Natural killer cell treated with Interleukin-12 subunit alpha and Interleukin-12 subunit beta and Interleukin-15 and Interleukin-18, amount 100 ng/mL, for 72 hours (primary cell): ENCODE measurements at places on chromosomes 2 and 18. TPM values are rescaled to one million over a fixed set of nuclear protein-coding genes. Genes with fewer than 3 reads are reported as not detected.
A peak's percentile ranks its signal among the peaks of the same experiment; 100 is the strongest.

DNA sequence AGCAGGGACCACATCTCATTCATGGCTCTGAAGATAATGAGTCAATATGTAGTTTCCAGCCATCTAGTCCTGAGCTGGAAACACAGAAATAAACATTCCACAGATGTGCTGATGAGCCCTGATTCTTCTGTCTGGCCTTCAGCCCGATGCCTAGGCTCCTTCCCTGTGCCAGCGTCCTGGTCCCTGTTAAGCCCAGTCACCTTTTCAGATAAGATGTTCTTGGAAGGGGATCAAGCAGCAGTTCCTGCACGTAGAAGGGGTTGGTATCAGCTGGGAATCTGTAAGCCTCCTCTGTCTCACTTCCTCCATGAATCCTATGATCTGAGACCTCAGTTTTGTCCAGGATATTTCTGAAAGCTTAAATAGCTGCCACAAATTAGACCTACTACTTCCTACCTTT is 149.3 kb downstream of the TTC32 start:
- H3K27me3 ChIP-seq: peaks cover 2% of the 10 kb centered on the region
- DNase-seq: no peak
- no peak overlapping the region for H3K4me3 ChIP-seq
- H3K4me1 ChIP-seq: no peaks in the 10 kb centered on the region

GRCh38 chr18:27075828-27076227 is 109.3 kb downstream of the CHST9 start:
- no peak for DNase-seq
- H3K27ac ChIP-seq: no peak overlapping the region
- no peaks in the 10 kb centered on the region for H3K4me1 ChIP-seq
- no peaks in the 10 kb centered on the region for H3K27me3 ChIP-seq

DNA sequence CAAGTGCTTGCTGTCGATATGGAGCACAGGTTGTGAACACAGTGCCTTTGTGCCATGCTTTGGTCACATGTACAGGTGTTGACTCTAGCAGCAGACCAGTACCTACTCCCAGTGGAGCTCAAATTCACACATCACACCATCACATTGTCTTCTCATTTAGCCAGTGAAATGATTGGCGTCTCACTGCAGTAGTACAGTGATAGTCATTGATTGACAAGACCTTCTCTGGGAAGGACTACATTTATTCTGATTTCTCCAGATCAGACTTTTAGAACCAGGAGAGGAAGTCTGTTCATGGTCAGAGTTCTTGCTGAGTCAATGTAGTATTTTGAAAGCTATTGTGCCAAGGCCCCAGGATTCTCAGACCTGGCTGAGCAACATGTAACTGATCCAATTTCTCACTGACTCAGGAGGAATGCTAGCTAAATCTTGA is 75.2 kb downstream of the FMNL2 start:
- H3K4me3 ChIP-seq: no peak overlapping the region
- H3K27me3 ChIP-seq: peaks cover 15% of the 10 kb centered on the region
- no peaks in the 10 kb centered on the region for H3K36me3 ChIP-seq
- no peak overlapping the region for H3K27ac ChIP-seq
- no peak for DNase-seq

The FBXO48 gene
- 2.5 TPM for total RNA-seq

- peaks cover 42% of the 10 kb centered on the region for H3K4me1 ChIP-seq
- no peaks in the 10 kb centered on the region for H3K27me3 ChIP-seq
- no peak overlapping the region for H3K27ac ChIP-seq
Observed at GRCh38 chr2:160205505-160205904, 5.4 kb upstream of the ITGB6 start.

DNA sequence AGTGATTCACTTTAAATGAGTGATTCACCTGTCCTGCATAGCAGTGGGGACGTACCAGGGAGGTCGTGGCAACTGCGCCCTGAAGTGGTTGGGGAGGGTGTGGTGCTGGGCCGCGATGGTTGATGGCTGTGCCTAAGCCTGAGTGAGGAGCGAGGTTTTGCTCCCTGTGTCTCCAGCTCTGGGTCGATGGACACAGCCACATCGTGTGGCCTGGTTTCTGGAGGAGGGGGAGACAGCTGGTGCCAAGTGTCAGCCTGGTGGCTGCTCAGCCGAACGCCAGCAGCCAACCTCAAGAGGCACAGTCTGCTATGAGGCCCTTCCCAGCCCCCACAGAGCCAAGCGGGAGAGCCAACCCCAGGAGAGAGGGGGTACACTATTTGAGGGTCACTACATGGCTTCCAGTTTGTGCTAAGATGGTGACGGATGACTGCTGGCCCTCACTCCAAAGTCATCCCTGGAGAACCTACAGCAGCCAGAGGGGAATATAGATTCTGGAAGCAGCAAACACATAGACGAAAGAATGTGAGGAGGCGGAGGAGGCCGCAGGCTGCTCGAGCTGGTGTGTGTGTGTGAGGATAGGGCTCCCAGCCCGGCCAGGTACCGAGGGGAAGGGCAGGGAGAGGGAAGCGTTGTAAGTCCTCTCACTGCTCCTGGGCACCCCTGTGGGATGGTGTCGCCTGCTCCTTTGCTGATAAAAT is 58.6 kb upstream of the OTOF start:
- no peak overlapping the region for H3K27ac ChIP-seq
- DNase-seq: no peak
- H3K4me1 ChIP-seq: no peaks in the 10 kb centered on the region
- H3K27me3 ChIP-seq: no peaks in the 10 kb centered on the region

- no peak within 1 kb of the TSS for H3K27ac ChIP-seq
- H3K4me1 ChIP-seq: peaks cover 8% of the 10 kb centered on the region
- peaks cover 58% of the 10 kb centered on the region for H3K27me3 ChIP-seq
- no peaks in the 10 kb centered on the region for H3K36me3 ChIP-seq
- DNase-seq: no peak
Observed at GRCh38 chr2:231037202-231037730, at the start of gene C2orf72. Gene C2orf72 (plus strand): TSS chr2:231037523. CDS start chr2:231037566, 43 bp downstream.

DNA sequence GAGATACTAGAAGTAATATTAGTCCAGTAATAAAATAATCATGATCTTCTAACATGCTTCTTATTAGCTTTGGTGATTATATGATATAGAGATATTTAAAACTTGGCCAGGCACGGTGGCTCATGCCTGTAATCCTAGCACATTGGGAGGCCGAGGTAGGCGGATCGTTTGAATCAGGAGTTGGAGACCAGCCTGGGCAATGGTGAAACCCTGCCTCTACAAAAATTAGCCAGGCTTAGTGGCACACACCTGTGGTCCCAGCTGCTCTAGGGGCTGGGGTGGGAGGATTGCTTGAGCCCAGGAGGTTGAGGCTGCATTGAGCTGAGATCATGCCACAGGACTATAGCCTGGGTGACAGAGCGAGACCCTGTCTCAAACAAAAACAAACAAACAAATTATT is 87.0 kb downstream of the WDR7 start:
- H3K27ac ChIP-seq: no peak overlapping the region
- peaks cover 8% of the 10 kb centered on the region for H3K4me1 ChIP-seq
- H3K4me3 ChIP-seq: no peak overlapping the region
- peaks cover 5% of the 10 kb centered on the region for H3K36me3 ChIP-seq
- no peaks in the 10 kb centered on the region for H3K27me3 ChIP-seq

The ANKRD23 gene
- total RNA-seq: 12.9 TPM

DNA sequence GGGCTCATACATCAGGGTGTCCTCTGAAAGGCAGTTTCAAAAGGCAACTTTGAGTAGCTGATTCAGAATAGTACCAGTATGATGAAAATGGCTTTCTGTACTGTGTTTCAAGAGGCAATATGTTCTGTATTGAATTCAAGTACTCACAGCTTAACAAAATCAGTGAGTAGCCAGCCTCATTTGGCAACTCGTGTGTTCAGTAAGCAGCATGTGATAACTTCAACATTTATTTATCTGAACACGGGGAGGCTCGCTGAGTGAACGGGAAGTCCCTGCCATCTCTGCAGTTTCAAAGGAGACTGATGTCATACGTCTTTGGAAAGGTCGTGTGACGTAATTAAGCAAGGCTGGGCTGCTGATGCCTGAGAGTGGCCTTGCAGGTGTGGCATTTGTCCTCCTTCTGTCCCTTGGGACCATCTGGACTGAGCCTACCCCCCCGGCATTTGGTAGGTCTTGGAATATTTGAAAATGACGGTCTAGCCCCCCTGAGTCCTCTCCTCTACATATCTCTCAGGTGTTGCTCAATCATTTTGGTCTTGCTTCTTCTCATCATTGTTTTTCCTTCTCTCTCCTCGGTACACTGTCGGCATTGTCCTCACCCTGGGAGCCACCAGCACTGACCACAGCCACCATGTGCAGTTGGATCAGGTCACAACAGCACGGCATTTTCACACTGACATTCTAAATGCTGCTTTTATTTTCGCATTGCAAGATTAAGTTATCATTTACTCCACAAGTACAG is 62.8 kb downstream of the SMIM21 start:
- peaks cover 9% of the 10 kb centered on the region for H3K27me3 ChIP-seq
- H3K36me3 ChIP-seq: no peaks in the 10 kb centered on the region
- H3K4me1 ChIP-seq: peaks cover 2% of the 10 kb centered on the region

The SLC16A14 gene
- not detected for total RNA-seq

DNA sequence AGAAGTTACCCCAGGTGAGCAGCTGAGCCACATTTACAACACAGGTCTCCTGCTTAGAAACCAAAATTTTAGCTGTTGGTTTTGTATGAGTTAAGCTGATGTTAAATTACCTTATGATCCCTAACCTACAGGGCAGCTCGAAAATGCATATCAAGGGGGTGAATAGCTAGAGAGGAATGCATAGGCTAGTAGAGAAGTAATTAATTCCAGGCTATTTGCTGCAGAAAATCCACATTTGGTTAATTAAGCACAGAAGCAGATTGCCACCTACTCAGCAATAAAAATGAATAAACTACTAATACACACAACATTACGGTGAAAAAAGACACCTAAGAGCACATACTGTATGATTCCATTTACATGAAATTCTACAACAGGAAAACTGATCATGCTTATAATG is 91.4 kb downstream of the OSBPL1A start:
- no peaks in the 10 kb centered on the region for H3K36me3 ChIP-seq
- peaks cover 5% of the 10 kb centered on the region for H3K27me3 ChIP-seq
- DNase-seq: no peak
- no peak overlapping the region for H3K4me3 ChIP-seq
- H3K27ac ChIP-seq: no peak overlapping the region

The AGXT gene
- not detected for total RNA-seq

The GALNT3 gene
- total RNA-seq: 22.6 TPM

The DSC1 gene
- total RNA-seq: not detected

The TSN gene
- total RNA-seq: 69.9 TPM

The SFXN5 gene
- total RNA-seq: 27.3 TPM

- H3K27ac ChIP-seq: no peak overlapping the region
- H3K4me3 ChIP-seq: no peak overlapping the region
- peaks cover 49% of the 10 kb centered on the region for H3K27me3 ChIP-seq
- H3K36me3 ChIP-seq: no peaks in the 10 kb centered on the region
Observed at GRCh38 chr2:233940376-233941276, 23.5 kb downstream of the TRPM8 start.

DNA sequence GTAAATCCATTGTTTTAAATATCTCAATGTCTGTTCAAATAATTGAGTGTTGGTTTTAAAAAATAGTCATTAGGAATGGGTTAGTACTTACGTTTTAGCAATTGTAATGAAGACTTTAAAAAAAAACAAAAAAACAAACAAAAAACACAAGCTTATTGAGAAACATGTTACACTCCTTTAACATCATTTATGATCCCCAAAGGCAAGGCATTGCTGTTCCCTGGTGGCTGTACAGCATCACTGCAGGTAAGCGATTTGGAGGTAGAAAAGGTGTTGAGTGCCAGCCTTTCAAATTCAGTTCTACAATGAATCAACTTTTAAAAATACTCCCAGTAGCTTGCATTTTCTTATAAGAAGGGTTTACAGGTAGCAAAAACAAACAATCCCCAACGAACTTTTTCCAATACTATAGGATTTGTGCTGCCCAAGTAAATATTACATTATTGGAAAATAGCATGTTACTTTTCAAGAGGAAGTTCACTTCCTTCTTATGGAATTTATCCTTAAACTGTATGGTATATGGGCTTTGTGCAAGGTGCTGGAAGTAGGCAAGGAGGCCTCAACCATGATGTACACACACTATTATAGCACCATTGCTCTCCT is 27.5 kb downstream of the CNRIP1 start:
- H3K27ac ChIP-seq: no peak overlapping the region
- DNase-seq: no peak
- H3K4me3 ChIP-seq: no peak overlapping the region

- peaks cover 5% of the 10 kb centered on the region for H3K27me3 ChIP-seq
- H3K4me1 ChIP-seq: no peaks in the 10 kb centered on the region
- no peaks in the 10 kb centered on the region for H3K36me3 ChIP-seq
- H3K27ac ChIP-seq: no peak overlapping the region
Observed at GRCh38 chr18:24543795-24544498, 83.5 kb downstream of the HRH4 start.

- peak overlapping the region; percentile 53 for H3K4me3 ChIP-seq
- peak overlapping the region; percentile 80 for H3K27ac ChIP-seq
- no peak for DNase-seq
- peaks cover 73% of the 10 kb centered on the region for H3K4me1 ChIP-seq
- no peaks in the 10 kb centered on the region for H3K36me3 ChIP-seq
Observed at GRCh38 chr2:68716604-68717304, 17.9 kb upstream of the ARHGAP25 start.

DNA sequence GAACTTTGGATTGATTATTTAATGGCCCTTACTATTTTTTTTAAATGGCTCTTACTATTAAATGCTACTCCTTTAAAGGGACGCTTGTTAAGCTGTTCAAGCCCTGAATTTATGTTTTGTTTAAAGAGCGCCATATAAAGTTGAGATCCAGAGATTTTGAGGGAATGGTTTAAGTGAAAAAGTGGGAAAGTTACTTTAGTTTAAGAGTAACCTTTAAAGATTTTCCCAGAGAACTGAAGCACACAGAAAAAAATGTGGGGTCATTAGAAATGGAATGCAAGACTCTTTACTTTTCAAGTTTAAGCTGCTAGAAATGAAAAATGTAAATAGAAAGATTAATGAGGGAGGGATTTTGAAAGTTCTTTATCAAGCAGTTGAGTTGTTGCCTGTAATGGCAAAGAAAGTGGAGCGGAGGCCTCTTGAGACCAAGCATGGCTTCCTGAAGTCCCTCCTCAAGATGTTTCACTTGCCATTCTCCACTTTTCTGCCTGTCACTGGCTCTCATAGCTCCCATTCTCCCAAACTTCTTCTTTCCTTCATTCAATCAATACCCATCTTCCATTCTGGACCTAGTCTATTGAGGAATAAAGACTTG is 93.2 kb downstream of the KCNS3 start:
- H3K36me3 ChIP-seq: no peaks in the 10 kb centered on the region
- H3K27ac ChIP-seq: no peak overlapping the region
- H3K4me3 ChIP-seq: no peak overlapping the region
- DNase-seq: no peak
- H3K27me3 ChIP-seq: no peaks in the 10 kb centered on the region

The PROM2 gene
- total RNA-seq: 0.95 TPM

The EVX2 gene
- not detected for total RNA-seq

The LRRTM1 gene
- not detected for total RNA-seq

The CNDP1 gene
- 0.57 TPM for total RNA-seq
